ENCODE measurements at places on chromosomes 6 and 20. TPM values are rescaled to one million over a fixed set of nuclear protein-coding genes. Genes with fewer than 3 reads are reported as not detected.
A peak's percentile ranks its signal among the peaks of the same experiment; 100 is the strongest.

- no peak overlapping the region for H3K4me3 ChIP-seq
- DNase-seq, result no peak
- H3K27me3 ChIP-seq, result no peaks in the 10 kb centered on the region
Observed at GRCh38 chr6:128271011-128271410, 249.4 kb downstream of the PTPRK start.

DNA sequence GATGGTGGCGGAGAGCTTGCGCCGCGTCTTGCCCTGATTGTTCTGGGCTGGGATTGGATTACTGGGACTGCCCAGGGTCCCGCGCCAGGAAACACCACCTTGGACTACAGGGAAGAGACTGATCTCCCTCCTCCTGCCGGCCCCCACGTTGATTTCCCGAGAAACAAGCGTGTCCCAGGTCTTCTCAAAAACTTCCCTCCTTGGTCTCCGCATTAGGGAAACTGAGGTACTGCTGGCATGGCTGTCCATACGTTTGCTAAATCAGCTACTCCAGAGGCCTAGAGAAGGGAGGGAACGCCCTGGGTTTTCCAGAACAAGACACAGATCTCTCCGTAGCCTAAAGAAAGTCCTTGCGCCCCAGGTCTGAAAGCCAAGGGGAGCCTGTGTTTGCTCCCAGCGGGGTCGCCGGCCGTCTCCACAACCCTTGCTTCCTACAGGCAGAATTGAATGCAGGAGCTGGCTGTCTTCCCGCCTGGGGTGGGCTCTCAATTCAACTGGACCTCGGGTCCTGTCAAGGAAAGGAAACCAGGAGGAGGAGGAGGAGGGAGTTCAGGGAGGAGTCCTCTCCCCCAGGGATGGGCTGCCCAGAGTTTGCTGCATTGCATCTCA is 29.2 kb downstream of the TFAP2A start:
- no peak overlapping the region for H3K27ac ChIP-seq
- peaks cover 9% of the 10 kb centered on the region for H3K27me3 ChIP-seq
- no peaks in the 10 kb centered on the region for H3K36me3 ChIP-seq
- no peak for DNase-seq

- no peak overlapping the region for H3K27ac ChIP-seq
- DNase-seq, result no peak
- peaks cover 38% of the 10 kb centered on the region for H3K4me1 ChIP-seq
- H3K4me3 ChIP-seq, result no peak overlapping the region
- H3K36me3 ChIP-seq, result no peaks in the 10 kb centered on the region
Observed at GRCh38 chr6:168419569-168419968, 21.4 kb upstream of the SMOC2 start.

The MRPL14 gene
- total RNA-seq, result 41.7 TPM

- no peak overlapping the region for H3K4me3 ChIP-seq
- H3K36me3 ChIP-seq, result no peaks in the 10 kb centered on the region
- no peak overlapping the region for H3K27ac ChIP-seq
- no peak for DNase-seq
Observed at GRCh38 chr6:128124713-128125112, 223.9 kb upstream of the THEMIS start.

GRCh38 chr20:61119273-61119672 is 132.8 kb upstream of the CDH4 start:
- H3K36me3 ChIP-seq, result no peaks in the 10 kb centered on the region
- peaks cover 3% of the 10 kb centered on the region for H3K27me3 ChIP-seq
- H3K4me3 ChIP-seq, result no peak overlapping the region
- H3K27ac ChIP-seq, result no peak overlapping the region

The SIRPD gene
- total RNA-seq, result not detected

DNA sequence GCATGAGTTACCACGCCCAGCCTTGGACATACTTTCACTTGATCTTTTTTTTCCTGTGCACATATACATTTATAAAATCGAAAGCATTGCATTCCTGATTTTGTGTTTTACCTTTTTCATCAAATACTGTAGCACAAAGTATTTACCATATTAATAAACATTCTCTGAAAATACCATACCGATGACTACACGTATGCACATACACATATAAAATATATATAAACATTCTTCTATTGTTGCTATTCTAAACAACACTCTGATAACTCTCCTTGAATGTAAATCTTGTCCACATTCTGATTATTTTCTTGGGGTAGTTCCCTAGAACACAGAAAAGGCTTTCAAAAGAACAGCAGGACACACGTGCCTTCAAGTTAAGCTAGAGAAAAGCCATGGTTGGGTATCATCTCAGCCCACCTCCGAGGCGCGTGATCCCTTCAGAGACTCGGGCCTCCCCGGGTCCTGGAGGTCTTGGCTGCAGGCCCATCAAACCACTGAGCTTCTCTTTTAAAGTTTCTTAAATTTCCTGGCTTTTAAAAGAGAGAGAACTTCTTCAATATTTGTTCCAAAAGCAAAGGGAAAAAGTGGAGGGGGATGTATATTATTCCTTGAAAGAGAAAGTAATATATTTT is 198.1 kb downstream of the MYLK4 start:
- H3K4me1 ChIP-seq, result no peaks in the 10 kb centered on the region
- no peak overlapping the region for H3K27ac ChIP-seq
- no peaks in the 10 kb centered on the region for H3K27me3 ChIP-seq
- DNase-seq, result no peak
- H3K36me3 ChIP-seq, result no peaks in the 10 kb centered on the region
- H3K4me3 ChIP-seq, result no peak overlapping the region

The DNAH8 gene
- not detected for total RNA-seq

DNA sequence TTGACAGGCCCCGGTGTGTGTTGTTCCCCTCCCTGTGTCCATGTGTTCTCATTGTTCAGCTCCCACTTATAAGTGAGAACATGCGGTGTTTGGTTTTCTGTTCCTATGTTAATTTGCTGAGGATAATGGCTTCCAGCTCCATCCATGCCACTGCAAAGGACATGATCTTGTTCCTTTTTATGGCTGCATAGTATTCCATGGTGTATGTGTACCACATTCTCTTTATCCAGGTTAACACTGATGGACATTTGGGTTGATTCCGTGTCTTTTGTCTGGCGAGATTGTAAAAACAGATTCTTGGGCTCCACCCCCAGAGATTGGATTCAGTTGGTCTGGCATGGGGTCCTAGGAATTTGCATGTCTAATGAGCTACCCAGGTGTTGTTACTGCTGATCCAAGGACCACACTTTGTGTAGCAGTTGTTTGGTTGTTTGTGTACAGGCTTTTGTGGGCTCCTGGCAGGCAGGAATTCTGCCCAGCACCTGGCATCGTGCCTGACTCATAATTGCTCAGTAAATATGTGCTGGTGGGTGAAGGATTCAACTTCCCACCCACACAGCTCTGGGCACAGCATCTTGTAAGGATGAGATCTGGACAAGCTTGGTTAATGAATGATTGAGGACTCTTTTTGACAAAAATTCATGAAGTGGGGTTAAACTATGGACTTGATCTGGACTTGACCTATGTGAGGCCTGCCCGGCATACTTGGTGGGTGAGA is 5.2 kb downstream of the TOX2 start:
- H3K4me1 ChIP-seq, result peaks cover 47% of the 10 kb centered on the region
- DNase-seq, result no peak
- H3K27me3 ChIP-seq, result peaks cover 3% of the 10 kb centered on the region
- no peak overlapping the region for H3K4me3 ChIP-seq
- no peaks in the 10 kb centered on the region for H3K36me3 ChIP-seq

GRCh38 chr6:134983823-134984222 is 33.9 kb upstream of the ALDH8A1 start:
- no peak overlapping the region for H3K27ac ChIP-seq
- H3K36me3 ChIP-seq, result peaks cover 7% of the 10 kb centered on the region
- no peaks in the 10 kb centered on the region for H3K4me1 ChIP-seq
- no peaks in the 10 kb centered on the region for H3K27me3 ChIP-seq
- H3K4me3 ChIP-seq, result no peak overlapping the region
- no peak for DNase-seq

DNA sequence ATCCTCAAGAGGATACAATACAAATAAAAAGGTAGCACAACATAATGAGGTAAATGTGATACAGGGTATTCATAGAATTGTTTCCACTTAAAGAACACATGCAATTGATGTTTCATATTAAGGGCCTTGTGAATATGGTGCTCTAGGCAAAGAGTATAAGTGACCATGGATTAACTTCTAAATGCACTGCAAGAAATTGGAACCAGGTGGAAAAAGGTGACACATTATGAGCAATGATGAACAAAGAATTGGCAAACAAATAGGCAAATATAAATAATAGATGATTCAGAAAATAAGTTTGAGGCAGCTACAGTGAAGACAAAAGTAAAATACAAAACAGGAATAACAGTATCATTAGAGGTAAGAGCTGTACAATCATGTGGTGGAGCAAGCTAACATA is 192.0 kb downstream of the GRIK2 start:
- no peak overlapping the region for H3K4me3 ChIP-seq
- no peaks in the 10 kb centered on the region for H3K36me3 ChIP-seq
- H3K27me3 ChIP-seq, result no peaks in the 10 kb centered on the region
- H3K4me1 ChIP-seq, result no peaks in the 10 kb centered on the region
- H3K27ac ChIP-seq, result no peak overlapping the region

The RBBP8NL gene
- total RNA-seq, result 6.2 TPM

- H3K27me3 ChIP-seq, result no peaks in the 10 kb centered on the region
- H3K4me3 ChIP-seq, result no peak overlapping the region
- no peak for DNase-seq
- H3K36me3 ChIP-seq, result no peaks in the 10 kb centered on the region
- H3K4me1 ChIP-seq, result peaks cover 15% of the 10 kb centered on the region
- H3K27ac ChIP-seq, result no peak overlapping the region
Observed at GRCh38 chr6:158157064-158157764, 10.8 kb downstream of the SERAC1 start.

- DNase-seq, result no peak
- H3K27ac ChIP-seq, result peak overlapping the region; percentile 54
- no peaks in the 10 kb centered on the region for H3K36me3 ChIP-seq
- H3K4me3 ChIP-seq, result no peak overlapping the region
Observed at GRCh38 chr6:167733740-167734661, 92.7 kb upstream of the AFDN start.

The AURKA gene
- 25.8 TPM for total RNA-seq

- no peaks in the 10 kb centered on the region for H3K36me3 ChIP-seq
- no peaks in the 10 kb centered on the region for H3K27me3 ChIP-seq
- peaks cover 17% of the 10 kb centered on the region for H3K4me1 ChIP-seq
- peak overlapping the region; percentile 65 for H3K27ac ChIP-seq
Observed at GRCh38 chr6:113352831-113353230, 504.3 kb upstream of the MARCKS start.

GRCh38 chr20:11274141-11274594 is 600.4 kb upstream of the JAG1 start:
- H3K36me3 ChIP-seq, result no peaks in the 10 kb centered on the region
- DNase-seq, result no peak
- no peaks in the 10 kb centered on the region for H3K27me3 ChIP-seq
- no peak overlapping the region for H3K27ac ChIP-seq
- peaks cover 4% of the 10 kb centered on the region for H3K4me1 ChIP-seq
- no peak overlapping the region for H3K4me3 ChIP-seq

Data from esophagus squamous epithelium (tissue), 5 donors.